CD4-positive, alpha-beta T cell treated with Interleukin-6 at 100 ng/mL for 8 hours (primary cell): ENCODE measurements at places on chromosomes 12 and 14.

DNA sequence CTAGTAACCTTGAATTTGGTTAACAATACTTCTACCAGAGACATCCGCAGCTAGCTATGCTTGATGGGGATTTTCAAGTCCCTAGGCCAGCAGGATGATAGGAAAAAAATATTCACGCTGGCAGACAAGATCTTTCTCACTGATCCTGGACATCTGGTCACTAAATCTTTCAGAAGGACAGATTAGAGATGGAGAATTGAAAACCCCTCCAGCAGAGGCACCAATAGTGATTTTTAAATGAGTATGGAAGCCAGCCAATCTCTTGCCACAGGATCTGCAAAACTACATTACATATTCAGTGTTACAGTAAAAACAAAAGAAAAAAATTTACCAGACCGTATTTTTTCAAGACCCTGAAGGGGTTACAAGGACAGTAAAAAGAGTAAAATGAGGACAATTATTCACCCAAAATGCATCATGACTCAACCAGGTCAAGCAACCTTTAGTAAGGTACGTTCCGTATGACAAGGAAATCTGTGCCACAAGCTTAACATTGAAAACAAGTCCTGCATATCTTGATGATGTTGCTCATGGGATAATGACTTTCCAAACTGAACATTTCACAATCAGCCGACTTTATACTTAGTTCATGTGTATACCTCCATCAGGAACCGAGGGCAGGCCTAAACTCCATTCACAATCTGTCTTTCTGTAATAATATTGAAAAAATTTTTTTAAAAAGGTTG lies 239.5 kb downstream of the GXYLT1 start:
- DNase-seq, result no peak

DNA sequence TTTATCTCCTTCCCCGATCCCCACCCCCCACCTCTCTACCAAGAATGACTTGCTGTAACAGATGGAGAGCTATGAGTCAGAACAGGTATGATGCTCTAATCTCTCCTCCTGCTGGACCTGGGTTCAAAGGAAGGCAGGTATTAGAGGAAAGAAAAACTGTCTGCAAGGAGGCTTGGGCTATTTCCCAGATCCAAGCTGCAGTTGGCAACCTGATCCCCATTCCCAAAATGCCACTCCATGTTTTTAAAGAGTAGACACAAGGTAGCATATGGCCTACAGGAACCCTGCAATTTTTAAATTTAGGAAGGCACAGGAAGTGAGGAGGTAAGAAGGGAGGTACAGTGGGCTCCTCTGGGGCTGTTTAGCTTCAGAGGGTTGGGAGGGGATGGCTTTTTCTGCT lies 33.0 kb downstream of the SRRM4 start:
- DNase-seq, result no peak

DNA sequence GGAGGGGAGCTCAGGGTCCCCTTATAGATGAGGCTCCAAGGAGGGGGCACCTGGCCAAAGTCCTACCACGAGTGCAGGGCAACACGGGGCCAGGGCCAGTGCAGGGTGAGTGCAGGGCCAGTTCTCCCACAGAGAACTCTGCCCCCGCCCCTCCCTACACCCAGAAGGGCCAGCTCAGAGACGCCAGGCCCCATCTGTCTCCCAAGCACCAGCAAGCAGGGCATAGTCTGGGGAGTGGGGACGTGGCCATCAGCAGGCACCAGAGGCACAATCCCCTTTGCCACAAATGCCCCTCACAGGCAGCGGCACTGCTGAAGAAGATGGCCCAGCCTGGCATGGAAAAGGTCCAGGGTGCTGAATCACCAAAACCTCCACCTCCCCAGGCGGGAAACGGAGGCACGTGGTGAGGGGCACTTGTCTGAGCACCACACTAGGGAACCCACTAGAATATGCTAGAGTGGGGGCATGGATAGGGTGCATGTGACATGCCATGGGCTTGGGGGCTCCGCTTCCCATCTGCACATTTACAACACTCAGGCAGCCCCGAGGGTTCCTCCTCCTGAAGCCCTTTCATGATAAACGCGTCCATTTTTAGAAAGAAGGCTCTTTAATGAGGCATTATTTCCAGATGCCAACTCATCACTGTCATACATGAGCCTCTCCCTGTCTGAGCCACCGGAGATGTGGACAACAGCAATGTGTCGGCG lies 17.8 kb downstream of the CCDC85C start:
- DNase-seq, result no peak

DNA sequence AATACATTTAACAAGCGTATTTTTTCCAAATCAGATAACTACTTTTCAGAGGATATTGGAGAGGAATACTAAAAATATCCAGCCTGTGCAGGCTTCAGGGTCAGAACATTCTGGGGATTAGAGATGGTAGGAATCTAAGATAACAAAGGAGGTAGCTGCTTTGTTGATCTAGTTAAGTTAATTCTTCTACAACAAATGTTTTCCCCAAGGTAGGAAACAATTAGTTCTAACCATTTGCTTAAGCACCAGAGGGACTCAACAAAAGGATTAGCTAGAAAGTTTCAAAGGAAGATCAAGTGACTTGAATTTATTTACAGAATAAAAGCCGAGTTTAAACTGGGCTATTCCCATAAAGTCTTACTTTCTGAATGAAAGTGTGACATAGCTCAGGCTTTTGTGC lies 524.2 kb downstream of the TMTC2 start:
- DNase-seq, result no peak

DNA sequence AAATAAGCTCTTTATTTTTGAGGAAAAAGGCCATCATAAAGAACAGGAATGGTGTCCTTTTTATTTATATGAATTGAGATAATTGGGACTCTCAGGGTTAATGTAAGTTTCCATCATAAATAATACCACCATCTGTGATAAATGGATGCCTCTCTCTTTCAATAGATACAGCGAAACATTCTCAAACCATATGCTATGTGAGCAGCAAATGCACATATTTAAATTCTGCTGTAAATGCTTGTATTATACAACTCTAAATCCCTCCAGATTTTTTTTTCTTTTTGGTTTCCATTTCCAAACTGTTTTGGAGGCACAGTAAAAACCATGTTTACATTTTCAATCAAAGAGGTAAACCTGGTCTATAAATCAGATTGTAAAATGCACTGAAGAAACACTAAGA lies 132.3 kb downstream of the TMEM132C start:
- no peak for DNase-seq

GRCh38 chr14:77322250-77322902 lies 1.5 kb downstream of the GSTZ1 start:
- no peak for DNase-seq

- DNase-seq, result no peak
Observed at GRCh38 chr14:103803661-103804060, 43.7 kb downstream of the PPP1R13B start.

DNA sequence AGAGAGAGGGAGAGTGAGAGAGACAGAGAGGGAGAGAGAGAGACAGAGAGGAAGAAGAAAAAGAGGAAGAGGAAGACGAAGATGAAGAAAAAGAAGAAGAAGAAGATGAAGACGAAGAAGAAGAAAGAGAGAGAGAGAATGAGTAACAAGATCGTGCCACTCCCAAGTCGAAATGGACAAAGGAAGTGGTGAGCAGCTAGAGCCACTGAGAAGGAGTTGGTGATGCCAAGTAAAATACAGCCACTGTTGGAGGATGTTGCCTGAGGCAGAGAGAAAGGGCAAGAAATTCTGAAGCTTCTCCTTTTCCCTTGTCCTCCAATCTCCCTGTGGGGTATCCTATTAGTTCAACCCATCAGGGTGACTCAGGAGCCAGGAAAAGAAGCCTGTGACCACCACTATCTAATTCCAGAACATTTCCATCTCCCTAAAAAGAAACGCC lies 12.5 kb upstream of the ANAPC5 start:
- no peak for DNase-seq
